ENCODE measurements at places on chromosomes 2 and 18.

GRCh38 chr18:55763298-55763697 lies 175.3 kb upstream of the TCF4 start:
- no peak for DNase-seq

- DNase-seq, result no peak
Measured at GRCh38 chr2:12858786-12859185, 142.1 kb downstream of the TRIB2 start.

- DNase-seq, result no peak
Measured at GRCh38 chr2:77954931-77955330, 432.8 kb upstream of the LRRTM4 start.

- no peak for DNase-seq
Measured at GRCh38 chr18:39205565-39206195, 1640.1 kb upstream of the CELF4 start.

GRCh38 chr2:28049416-28049815 lies 158.9 kb downstream of the BABAM2 start:
- no peak for DNase-seq

DNA sequence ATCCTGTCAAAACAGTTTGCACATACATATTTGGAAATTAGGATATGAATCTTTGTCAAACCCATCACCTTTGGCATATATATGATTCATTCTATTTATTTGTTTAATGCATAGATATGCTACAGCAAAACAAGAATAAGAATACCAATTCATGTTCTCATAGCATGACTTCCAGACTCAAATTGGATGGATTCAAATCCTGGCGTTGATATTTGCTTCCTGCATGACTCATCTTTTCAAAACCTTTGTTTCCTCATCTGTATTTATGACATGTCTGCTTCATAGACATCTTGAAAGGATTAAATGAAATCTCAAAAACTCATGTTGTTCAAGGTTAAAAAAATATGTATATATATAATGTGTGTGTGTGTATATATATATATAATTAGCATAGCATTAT lies 261.3 kb downstream of the MBD5 start:
- DNase-seq, result no peak

DNA sequence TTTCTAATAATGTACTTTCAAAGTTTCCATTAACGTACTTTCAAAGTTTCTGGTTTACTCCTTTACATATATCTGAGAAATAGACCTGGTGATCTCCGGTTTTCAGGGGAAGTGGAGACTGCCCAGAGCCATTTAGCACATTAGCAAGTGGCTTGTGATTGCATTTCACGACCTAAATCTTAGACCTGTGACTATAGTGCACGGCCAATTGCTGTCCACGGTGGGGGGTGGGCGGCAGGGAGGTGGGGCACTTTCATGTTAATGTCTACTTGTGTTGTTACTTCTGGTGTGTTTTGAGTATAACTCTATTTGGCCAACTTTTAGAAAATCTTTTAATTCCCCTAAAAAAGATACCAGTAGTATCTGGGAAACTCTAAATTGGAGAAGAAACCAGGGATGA lies 11.3 kb downstream of the GATA6 start:
- DNase-seq, result no peak

GRCh38 chr2:48398285-48399002 lies 131.5 kb upstream of the STON1 start:
- no peak for DNase-seq

DNA sequence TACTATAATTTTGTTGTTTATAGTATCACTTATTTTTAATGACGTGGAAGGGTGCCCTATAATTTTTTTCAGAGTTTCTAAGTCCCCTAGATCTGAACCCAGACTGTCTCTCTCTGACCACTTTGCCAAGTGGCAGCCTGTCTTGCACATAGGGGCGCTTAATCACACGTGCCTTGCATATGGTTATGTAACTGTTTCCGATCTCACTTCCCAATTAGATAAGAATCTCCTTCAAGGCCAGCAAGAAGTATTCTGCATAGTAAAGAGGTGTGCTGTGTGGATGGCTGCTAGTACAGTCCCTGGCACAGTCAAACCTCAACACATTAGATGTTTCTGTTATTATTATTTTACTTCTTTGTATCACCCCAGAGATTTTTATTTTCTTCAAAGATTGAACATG lies 197.8 kb upstream of the SIX2 start:
- no peak for DNase-seq

DNA sequence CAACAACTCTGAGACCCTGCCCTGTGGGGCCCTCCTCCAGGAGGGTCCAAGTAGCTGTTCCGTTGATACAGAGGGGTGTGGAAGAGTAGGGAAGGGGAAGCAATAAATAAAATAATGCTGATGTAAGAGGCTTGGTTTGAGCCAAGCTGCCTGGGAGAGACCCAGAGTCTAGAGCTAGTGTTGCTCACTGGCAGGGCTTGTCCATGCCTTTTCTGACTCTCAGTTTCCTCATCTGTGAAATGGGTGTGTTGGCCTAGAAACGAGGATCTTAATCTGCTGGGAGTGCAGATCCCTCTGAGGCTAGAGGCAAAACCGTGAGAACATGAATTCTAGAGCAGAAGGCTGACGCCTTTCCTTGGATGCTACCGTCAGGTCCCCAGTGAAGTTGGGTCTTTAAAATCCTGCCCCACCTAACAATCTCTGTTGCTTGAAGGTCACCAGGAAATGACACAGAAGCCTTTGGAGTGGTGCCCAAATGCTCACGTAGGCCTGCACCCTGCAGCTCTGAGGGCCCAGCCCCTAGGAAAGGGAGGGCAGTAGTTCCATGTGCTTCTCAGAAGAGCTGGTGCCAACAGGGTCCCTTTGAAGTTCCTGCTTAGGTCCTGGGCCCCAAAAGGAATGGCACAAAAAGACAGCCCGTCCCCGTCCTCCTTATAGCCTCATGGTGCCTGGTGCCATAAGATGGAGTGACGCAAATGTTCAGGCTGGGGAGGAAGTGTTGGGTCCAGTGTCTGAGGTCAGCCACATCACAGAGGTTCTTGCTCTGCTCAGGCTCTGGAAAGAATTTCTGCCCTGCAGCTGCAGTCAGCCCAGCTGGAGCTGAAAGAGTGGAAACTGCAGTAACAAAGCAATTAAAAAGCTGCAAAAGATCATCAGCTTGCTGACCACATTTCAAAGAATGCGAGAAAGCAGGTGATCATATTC lies 73.2 kb upstream of the SMAD2 start:
- no peak for DNase-seq

GRCh38 chr18:54388203-54389142 lies 30.8 kb downstream of the C18orf54 start:
- DNase-seq, result no peak

DNA sequence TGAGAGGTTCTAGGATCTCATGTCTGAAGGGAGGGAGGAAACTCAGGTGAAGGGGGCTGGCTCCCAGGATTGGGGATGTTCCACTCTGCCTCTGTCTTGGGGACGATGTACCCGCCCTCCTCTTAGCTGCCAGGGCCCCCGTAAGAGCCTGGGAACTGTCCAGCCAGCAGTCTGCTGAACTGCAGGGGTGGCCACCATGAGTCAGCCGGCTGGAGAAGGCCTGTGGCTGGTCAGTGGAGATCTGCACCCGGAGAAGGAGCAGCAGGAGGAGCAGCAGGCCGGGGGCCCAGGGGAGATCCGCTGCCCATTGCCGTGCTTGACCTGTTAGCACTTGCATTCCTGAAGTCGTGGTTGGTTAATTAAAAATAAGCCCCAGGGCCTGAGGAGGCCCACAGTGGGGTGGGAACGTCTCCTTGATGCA lies 180.3 kb downstream of the TFCP2L1 start:
- no peak for DNase-seq

DNA sequence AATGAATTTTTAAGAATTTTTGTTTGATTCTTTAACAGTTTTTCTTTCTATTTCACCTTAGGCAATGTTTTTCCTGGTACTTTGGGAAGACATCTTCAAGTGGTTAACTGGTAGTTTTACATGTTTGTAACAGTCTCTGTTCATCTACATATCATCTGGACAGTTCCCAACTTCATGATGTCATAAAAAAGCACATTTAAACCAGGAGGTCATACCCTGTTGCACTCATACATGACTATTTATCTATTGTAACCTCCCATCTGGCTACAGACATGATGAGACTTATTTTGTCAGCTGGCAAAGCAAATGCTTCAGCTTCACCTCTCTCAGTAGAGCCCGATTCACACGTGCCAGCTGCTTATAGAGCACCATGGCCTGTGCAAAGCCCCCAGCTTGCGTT lies 99.8 kb upstream of the YPEL5 start:
- no peak for DNase-seq

DNA sequence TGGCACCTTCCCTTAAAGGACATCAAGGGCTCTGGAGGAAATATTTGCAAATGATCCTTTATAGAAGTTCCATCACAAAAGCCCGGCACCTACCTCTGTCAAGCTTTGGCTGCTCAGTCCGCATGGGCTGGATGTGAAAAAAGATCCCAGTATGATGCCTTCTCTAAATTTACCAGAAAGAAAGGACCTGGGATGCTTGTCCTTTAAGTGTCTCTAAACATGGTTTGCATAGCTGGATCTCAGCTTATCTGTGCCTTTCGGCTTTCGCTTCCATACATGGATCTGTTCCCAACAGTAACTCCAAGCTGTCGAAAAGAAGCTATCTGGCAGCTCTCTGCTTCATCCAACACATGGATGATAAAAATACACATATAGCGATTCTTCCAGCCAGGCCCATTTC lies 60.4 kb upstream of the SLC8A1 start:
- DNase-seq, result no peak

DNA sequence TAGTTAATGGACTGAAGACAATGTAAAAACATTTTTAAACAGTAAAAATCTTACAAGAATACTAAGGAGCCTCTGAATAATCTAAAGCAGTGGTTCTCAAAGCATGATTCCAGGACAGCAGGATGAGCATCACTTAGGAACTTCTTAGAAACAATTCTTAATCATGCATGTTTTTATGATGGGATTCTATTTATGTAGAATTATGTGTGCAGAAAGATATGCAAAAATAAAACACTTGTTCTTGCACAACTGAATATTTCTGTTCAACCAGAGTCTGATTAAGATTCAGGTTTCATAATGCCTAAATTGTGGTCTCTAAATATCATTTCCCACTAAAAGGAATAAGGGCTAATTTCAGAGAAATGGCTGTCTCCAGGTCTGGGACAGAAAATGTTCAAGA lies 69.2 kb upstream of the MTIF2 start:
- no peak for DNase-seq

- DNase-seq, result no peak
Measured at GRCh38 chr2:111100087-111100764, 20.5 kb upstream of the BCL2L11 start.

- no peak for DNase-seq
Measured at GRCh38 chr2:164302786-164303185, 318.5 kb downstream of the GRB14 start.

DNA sequence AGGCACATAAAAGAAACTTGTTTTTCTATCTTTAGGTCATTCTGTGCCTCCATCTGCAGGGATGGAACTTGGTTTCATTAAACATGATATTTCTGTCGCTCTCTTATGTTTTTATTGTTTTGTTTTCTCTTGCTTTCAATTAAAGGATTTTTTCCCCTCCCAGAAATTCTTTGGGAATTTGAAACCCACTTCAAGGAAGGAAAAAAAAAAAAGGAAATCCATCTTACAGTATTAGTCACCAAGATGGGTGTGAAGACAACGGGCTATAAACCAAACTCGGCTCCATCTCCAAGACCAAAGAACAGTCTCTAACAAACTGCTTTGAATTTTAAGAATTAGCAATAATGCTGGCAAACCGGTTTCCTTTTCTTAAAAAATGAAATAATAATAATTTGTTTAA lies 244.1 kb downstream of the BCL11A start:
- no peak for DNase-seq

DNA sequence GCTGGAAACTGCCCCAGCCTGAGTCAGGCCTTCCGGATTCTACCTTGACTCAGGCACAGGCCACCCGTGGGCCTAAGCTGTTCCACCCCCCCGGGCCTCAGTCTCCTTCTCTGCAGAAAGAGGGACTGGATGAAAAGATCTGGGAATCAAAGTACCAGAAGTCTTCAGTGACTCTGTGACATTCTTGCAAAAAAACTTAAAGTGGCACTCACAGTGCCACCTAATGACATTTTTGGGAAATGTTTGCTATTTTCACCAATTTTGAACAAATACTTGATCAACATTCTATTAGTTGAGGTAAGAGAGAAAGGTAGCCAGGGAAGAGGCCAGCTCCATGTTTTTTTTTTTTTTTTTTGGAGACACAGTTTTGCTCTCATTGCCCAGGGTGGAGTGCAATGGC lies 48.3 kb upstream of the ACAA2 start:
- DNase-seq, result no peak

All from stimulated activated CD8-positive, alpha-beta memory T cell treated with anti-CD3 and anti-CD28 coated beads, Interleukin-4, amount 100 ng/mL, for 1 hour (primary cell).